ENCODE measurements at places on chromosomes 12 and 14. TPM values are rescaled to one million over a fixed set of nuclear protein-coding genes. Genes with fewer than 3 reads are reported as not detected.

GRCh38 chr14:47278233-47278842 lies 397.1 kb downstream of the MDGA2 start:
- peak; percentile 38 for DNase-seq

- DNase-seq, result peak; percentile 11
These were observed 49.3 kb downstream of the NDUFA12 start for GRCh38 chr12:94954029-94954685.

The IGFBP6 gene
- 54.9 TPM for total RNA-seq

The NTS gene
- 0.40 TPM for total RNA-seq

The GSC gene
- 4.7 TPM for total RNA-seq

Data from NCI-H460 (cell line).